ENCODE measurements at places on chromosomes 7 and 10.

DNA sequence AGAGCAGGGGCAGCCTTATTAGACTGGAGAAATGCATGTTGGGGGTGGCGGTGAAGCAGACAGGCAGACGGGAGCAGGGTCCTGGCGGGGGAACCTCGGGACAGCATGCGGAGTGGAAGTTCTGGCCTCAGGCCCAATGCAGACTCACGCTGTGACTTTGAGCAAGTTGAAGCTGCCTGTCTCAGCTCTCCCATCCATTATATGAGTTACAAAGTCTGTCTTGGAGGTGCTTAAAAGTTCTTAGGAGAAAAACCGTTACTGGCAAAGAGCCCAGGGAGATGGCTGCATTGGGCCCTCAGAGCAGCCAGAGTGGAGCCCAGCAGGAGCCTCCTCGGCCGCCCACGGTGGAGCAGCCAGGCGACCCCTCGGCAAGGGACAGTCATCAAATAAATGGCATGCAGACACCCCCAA, 509.5 kb downstream of the PLXNA4 start:
- DNase-seq: peak; percentile 65

- DNase-seq: no peak
Measured at GRCh38 chr10:7802606-7803005, 14.6 kb downstream of the ATP5F1C start.

DNA sequence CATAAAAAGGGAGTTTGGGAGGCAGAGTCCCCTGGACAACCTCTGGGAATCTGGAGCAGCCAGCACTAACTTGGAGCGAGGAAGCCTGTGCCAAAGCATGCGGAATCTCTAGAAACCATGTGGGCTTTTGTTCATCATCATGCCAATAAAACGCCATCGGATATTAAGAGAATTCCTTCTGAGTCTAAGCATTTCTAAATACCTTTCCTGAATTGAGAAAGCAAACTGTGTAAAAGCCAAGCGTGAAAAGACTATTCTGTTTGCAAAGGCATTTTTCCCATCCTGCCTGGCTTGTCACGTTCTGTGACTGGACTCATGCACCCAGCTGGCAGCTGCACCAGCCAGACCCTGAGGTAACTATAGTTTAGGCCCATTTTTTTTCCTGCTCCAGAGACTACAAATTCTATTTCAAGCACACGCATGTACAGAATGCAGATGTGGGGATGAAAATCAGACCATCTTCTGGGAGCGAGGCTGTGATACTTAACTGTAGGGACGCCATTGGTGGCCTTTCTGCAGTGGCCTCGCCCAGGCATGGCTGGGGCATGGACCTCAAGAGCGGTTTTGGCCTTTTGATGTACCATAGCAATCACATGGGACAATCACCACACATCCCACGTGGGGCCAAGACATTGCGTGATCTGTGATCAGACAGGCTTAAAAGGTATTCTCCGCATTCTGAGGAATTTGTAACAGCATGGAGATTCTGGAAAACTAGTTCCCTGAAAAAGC, 218.9 kb downstream of the KIAA1217 start:
- DNase-seq: peak; percentile 82

GRCh38 chr7:118478236-118478635, 253.7 kb downstream of the ANKRD7 start:
- DNase-seq: no peak

GRCh38 chr10:14671386-14671831, 103.3 kb downstream of the FAM107B start:
- DNase-seq: peak; percentile 25

- peak; percentile 73 for DNase-seq
Measured at GRCh38 chr7:101816595-101817470, 593 bp upstream of the CUX1 start.

DNA sequence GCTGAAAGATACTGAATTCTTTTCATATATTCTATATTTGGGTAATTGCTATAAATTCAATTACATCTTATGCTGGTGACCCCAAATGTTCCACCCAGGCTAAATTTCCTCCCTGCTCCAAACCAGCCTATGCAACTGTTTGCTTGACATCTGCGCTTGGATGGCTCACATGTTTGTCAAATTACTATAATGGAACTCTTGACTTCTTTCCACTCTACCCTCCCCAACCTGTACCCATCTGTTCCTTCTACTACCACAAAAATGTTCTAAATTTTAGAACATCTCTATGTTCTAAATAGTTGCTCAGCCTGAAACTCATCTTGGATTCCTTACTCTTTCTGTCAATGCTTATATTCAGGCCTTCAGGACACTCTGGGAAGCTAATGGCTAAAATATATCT, 249.9 kb upstream of the SMIM30 start:
- no peak for DNase-seq

DNA sequence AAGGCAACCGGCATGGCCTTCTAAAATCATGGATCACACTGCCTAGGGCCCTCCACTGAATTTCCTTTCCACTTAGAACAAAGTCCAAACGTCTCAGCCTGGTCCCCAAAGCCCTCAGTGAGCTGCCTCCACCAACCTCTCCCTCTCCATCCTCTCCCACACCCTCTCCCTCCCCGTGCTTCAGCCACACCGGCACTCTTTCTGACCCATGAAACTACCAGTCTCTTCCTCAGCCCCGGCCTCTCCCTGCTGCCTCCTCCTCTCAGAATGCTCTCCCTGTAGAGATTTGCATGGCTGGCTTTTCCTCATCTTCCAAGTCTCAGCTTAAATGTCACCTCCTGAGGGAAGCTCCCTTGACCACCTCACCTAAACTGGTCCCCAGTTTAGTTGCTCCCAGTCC, 219.0 kb upstream of the ZMIZ1 start:
- DNase-seq: no peak

DNA sequence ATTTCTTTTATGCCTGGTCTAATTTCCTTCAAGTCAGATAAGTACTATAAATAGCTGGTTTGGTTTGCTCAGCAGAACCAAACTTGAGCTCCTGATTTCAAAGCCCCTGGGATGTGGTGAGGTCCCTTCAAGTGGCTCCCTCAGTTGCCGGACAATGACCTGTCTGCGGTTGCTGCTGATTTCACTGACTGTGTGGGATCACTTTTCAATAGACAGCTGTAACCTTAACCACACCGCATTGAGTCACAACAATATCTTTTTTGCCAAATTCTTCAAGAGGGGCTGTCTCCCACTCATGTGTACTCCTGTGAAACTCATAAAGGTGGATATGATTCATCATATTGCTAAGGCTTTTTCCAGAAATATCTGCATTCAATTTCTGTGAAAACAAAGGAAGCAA, 23.1 kb upstream of the ITGA8 start:
- DNase-seq: no peak

DNA sequence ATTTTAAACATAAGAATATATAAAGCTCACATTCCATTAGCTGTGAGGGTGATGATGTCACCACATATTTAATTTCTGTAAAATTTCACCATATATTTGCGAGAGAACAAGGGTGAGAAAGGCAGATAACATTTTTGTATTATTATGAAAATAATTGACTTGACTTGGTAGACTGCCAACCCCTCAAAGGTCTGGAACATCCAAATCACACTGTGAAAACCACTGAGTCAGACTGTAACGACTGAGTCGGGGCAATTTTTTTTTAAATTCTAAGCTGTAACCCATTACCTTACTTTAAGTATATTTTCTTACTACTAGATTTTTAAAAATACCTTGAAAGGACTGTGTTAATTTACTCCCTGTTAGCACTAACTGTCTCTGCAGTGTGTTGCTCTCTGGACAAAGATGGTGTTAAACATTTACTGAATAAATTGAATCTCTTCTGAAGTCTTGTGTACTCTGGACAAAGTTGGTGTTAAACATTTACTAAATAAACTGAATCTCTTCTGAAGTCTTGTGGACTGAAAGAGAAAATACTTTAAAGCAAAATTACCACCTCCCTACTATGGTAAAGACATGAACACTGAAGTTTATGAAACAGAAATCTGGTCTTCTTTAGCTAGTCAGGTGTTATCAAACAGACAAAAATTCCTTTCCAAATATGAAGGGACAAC, 14.1 kb downstream of the PDZD8 start:
- DNase-seq: peak; percentile 60

GRCh38 chr10:127198721-127199120, 2.3 kb upstream of the INSYN2A start:
- no peak for DNase-seq

- DNase-seq: no peak
Measured at GRCh38 chr7:118057404-118057803, 126.6 kb upstream of the LSM8 start.

DNA sequence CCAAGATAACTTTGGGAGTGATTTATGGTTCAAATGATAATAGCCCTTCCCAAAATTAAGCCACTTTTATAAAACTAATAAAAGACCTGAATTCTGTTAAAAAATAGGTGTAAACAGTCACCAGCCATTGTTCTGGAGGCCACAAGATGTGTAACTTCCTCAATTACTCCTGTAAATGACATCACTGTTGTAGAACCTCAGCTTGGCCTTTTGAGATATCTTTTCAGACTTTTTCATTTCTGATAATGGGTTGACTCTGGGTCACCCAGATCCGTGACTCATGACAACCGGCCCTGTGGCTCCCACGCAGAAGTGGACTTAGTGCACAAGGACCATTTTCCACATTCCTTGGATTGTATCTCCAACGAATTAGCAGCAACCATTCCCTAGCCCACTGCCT, 106.6 kb downstream of the DKK1 start:
- DNase-seq: peak; percentile 2

GRCh38 chr7:5406957-5407945, 16.4 kb downstream of the TNRC18 start:
- DNase-seq: no peak

DNA sequence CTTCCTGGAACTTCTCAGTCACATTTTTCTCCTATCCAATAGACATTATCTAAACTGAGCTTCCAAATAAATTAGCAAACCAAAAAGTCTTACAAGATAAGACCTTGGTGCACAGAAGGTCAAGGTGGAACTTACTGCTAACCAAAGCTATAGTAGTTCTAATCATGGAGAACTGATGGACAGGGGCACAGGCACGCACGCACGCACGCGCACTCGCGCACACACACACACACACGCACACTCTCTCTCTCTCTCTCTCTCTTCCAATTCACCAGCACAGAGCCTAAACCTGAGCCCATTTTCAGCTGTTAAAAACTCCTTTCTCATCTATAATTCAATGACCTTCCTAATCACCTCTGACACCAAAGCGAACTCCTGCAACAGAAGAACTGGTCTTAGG, 7.5 kb downstream of the FGFR2 start:
- DNase-seq: no peak

- DNase-seq: no peak
Measured at GRCh38 chr7:23912065-23912464, 202.0 kb downstream of the STK31 start.

- no peak for DNase-seq
Measured at GRCh38 chr10:131450216-131450765, 138.8 kb upstream of the TCERG1L start.

DNA sequence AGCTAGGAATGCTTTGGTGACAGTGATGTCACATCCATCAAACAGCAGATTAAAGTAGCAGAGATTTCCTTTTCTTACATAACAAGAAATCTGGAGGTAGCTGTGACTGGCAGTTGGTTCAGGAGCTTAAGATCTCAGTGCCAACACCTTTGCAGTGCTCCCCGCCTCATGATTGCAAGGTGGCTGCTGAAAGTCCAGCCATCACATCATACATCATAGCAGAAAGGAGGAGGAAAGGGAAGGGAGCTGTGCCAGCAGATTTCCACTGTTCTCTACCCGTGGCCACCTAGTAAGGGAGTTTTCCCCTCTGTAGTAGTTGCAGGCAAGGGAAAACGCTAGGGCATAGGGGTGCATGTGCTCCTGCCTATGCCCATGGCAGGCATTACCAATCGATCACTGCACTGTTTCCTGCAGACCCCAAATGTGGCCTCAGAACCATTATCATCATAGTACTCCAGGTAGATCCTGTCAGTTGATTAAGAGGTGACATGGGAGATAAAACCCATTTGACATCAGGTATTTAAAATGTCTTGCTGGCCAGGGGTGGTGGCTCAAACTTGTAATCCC, 57.9 kb upstream of the GTF2IRD1 start:
- DNase-seq: no peak

DNA sequence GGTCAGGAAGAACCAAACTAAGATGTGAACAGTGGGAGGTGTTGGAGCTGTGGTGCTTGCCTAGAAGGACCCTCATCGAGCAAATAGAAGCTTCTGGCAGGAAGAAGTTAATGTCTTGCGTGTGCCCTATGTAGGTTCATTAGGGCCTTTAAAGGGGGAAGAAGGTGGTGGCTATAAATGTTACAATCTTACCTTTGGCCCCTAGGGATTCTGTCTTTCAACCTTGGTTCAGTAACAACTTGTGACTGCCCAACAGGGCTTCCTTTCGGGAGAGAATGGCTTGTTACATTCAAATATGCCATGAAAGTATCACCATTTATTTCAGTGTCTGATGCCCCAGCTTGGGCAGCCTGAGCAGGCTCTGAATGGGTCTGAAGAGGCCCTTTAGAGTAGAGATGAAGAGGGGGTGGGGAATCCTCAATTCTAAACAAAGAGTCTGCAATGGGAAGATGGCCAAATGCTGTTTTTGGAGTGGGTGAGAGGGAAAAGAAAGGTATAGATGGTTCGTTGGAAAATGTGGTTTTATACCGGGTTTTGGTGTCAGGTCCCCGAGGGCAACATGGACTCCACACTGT, 108.0 kb downstream of the TCF7L2 start:
- peak; percentile 31 for DNase-seq

GRCh38 chr7:44377681-44378421, 52.5 kb upstream of the CAMK2B start:
- DNase-seq: no peak

DNA sequence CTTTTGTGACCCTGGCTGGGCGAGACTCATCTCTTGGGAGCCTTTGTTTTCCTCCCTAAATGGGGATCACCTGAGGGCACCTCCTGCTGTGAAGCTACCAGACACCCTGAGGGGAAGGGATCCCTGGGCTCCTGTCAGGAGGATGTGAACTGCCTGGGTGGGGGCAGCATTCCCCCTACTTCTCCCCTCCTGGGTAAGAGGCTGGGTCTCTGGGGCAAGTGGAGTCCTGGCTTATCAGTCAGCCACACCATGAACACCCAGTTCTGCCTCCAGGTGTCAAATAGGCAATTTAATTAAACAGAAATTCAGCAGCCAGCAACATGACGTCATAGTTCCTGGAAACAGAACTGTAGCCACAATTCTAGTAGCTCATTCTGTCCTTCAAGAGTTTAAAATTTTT, 97.7 kb upstream of the RET start:
- no peak for DNase-seq

- DNase-seq: no peak
Measured at GRCh38 chr7:114900127-114900526, 21.8 kb upstream of the MDFIC start.
